Activated CD4-positive, alpha-beta T cell treated with anti-CD3 and anti-CD28 coated beads for 36 hours (primary cell): ENCODE measurements at places on chromosomes 5 and 9.

DNA sequence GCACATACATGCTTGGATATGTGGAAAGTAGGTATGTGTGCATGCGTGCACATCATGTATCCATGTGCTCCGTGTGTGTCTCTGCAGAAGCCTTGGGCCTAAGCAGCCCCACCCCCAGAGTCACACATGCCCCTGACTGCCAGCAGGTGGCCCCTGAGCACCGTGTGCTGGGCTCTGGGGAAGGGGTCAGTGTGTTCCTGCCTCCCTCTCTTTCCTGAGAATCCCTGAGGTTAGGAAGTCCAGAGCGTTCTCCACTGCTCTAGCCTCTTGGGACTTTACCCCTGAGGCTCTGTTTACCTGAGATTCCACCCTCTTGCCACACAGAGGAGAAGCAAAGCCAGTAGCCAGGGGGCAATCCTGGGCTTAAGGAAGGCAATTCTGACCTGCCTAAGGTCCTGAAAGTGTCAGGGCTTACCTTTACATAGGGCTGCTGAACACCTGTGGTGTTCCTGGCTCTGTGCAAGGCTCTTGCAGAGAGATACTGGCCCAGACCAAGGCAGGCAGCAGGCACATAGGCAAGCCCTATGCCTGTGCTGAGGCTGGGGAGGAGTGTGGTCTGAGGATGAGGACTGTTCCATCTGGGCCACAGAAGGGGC, 207.3 kb downstream of the TMEM38B start:
- peak; percentile 27 for DNase-seq

GRCh38 chr5:124661317-124662141, 84.9 kb downstream of the ZNF608 start:
- DNase-seq, result no peak

DNA sequence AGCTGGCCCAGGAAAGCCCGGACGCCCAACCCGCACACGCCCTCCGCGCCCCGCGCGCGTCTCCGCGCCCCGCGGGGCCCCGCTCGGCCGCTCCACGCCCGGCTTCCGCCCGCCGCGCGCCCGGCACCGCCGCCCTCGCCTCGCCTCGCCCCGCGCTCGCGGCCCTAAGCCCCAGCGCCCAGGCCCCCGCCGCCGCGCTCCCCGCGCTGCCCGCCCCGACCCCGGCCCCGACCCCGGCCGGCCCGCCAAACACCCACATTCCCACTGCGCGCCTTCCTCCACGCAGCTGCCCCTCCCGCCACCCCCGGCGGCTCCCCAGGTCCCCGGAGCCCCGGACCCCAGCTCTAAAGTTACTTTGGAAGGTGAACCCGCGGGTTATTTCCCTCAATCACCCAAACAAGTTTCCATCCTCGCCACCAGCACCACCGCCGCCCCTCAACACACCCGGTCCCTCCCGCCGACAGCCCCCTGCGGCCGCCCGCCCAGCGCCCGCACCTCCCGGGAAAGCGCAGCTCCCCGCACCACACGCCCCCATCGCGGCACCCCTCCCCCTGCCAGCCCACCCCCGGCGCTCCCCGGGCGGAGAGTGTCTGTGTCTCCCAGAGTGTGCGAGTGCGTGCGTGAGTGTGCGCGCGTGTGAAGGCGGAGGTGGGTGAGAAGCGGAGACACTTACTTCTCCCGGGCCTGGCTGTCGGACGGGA, 439 bp downstream of the SSBP2 start:
- peak; percentile 48 for DNase-seq

- no peak for DNase-seq
Measured at GRCh38 chr9:16236882-16237281, 633.6 kb downstream of the BNC2 start.

GRCh38 chr5:118989816-118990215, 1.5 kb upstream of the DTWD2 start:
- DNase-seq, result no peak
